ENCODE measurements at places on chromosomes 12 and 14. TPM values are rescaled to one million over a fixed set of nuclear protein-coding genes. Genes with fewer than 3 reads are reported as not detected.

LPAR5 gene
- 2.3 TPM for total RNA-seq

LRRC10 gene
- total RNA-seq = not detected

KCNH3 gene
- 0.28 TPM for total RNA-seq

GPR65 gene
- total RNA-seq = 2.4 TPM

SYNDIG1L gene
- total RNA-seq = 0.23 TPM

FAIM2 gene
- 2.5 TPM for total RNA-seq

OLR1 gene
- 0.71 TPM for total RNA-seq

Data from posterior vena cava (tissue), 2 donors.